ENCODE measurements at places on chromosomes 11 and 22. TPM values are rescaled to one million over a fixed set of nuclear protein-coding genes. Genes with fewer than 3 reads are reported as not detected.
A peak's percentile ranks its signal among the peaks of the same experiment; 100 is the strongest.

Gene OR51B5
- total RNA-seq = 0.28 TPM

DNA sequence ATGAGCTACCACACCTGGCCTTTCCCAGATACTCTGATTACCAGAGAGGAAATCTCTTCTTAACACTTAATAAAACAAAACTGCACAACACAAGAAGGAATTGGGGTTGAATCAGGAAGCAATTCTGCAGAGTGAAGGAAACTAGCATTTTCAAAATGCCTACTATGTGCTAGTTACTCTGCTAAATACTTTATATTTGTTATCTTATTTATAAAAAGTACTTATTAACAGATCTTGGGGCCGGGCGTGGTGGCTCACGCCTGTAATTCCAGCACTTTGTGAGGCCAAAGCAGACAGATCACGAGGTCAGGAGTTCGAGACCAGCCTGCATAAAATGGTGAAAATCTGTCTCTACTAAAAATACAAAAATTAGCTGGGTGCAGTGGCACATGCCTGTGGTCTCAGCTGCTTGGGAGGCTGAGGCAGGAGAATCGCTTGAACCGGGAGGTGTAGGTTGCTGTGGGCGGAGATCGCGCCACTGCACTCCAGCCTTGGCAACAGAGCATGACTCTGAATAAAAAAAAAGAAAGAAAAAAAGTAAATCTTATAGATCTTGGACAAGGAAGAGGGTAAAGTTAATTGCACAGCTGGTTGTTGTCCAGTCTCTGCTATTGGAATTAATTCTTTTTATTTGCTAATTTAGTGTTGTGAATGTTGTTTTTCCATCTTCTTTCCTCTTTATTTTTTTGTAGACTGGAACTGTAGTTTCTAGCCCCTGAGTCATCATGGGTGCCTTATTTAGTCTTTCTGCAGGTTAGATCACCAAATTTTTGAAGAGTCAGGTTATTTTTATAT, 22.1 kb downstream of the TMEM135 start:
- DNase-seq = no peak

- no peak for DNase-seq
These were observed 82.8 kb downstream of the PRMT3 start for GRCh38 chr11:20470348-20470747.

Gene GLYAT
- total RNA-seq = not detected

- DNase-seq = peak; percentile 70
These were observed 11.0 kb downstream of the MN1 start for GRCh38 chr22:27790376-27791158.

GRCh38 chr22:36395055-36395849, 7.5 kb upstream of the MYH9 start:
- no peak for DNase-seq

DNA sequence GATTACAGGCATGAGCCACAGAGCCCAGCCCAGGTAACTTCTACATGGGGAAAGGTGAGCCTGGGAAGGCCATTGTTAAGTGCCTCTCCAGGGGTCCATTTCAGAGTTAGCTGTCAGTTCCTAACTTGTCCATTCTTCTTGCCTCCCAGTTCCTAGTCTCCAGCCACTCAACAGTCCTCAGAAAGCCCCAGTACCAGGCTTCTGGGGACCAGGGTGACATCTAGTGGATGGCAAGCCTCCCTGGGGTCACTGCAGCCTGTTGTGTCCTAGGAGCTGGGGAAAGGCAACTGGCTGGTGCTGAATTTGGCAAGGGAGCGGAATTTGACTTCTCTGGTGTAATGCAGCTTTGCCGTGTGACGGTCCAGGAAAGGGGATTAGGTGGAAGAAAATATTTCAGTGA, 2.1 kb downstream of the LGALS12 start:
- DNase-seq = no peak

- no peak for DNase-seq
These were observed 5.2 kb upstream of the OAF start for GRCh38 chr11:120205596-120206161.

- no peak for DNase-seq
These were observed 309.6 kb downstream of the TBC1D22A start for GRCh38 chr22:47071807-47072641.

Measured in SJCRH30 (cell line).